ENCODE measurements at places on chromosomes 7 and 10.

DNA sequence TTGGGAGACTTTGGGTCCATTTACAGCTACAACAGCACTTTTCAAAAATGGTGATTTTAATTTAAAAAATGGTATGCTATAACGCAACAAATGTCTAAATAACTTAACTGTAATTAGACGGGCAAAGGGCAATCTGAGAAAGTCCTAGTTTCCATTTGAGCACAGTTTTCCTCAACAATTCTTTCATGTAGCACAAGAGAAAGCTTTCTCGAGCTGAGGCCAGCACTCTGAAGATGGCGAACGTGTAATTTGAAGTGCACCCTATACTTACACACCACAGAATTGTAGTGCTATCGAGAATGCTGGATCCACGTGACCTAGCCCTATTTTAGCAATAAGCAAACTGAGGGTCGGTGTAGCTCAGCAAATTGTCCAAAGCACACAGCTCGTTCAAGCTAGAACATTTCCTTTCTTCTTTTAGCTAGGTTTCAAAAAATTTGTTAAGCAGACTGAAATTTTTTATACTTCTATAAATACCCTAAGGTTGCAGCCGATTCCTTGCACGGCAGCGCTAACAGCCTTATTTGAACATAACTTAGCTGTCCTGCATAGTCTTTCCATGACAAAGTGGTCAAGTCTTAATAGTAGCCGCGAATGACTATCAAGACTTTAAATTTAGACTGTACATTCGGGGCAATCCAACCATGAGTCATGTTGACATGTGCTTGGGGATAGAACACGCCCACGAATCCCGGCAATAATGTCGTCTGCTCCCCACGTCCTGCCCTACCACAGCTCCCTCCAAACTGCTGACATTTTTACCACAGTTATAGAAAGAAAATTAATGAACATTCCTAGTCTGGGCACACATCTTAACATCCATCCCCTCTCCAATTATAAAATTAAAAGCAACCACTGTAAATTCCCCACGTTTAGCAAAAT is 10.0 kb downstream of the KLF6 start:
- no peak for DNase-seq

- no peak for DNase-seq
Observed at GRCh38 chr7:92988051-92988450, 129.7 kb downstream of the SAMD9 start.

DNA sequence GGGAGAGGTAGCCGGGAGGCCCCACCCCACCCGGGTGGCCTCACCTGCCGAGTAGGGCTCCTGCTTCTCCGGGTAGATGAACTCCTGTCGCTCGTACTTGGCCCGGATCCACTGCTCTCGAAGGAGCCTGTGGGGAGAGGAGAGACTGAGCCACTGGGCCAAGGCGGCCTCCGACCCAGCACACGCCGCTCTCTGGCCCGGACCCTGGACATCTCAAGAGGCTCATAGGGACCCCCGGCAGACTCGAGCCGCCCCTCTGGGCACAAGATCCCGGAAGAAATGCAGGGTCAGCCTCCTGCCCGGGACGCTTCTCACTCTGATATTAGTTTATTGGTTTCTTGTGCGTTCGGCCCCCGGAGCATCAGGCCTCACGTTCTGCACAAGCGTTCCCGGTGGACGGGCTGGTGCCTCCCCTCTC is 34.5 kb downstream of the ADAP1 start:
- DNase-seq = no peak

GRCh38 chr10:35328404-35329037 is 7.8 kb upstream of the CCNY start:
- no peak for DNase-seq

DNA sequence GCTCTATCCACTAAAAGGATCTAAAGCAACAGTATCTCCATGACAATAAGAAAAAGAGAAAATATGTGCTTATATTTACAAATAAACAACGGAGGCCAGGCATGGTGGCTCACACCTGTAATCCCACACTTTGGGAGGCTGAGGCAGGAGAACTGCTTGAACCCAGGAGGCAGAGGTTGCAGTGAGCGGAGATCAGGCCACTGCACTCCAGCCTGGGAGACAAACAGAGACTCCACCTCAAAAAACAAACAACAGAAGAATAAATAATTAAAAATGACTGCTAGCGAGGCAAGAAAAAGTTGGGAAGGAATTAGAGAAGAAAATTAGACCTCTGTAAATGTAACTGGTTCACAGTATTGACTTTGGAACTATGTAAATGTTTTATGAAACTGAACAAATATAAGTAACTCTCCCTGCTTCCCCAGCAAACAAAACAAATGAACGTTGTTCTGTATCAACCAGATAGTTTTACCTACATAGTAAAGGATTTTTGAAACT is 17.1 kb downstream of the TRIM24 start:
- DNase-seq = no peak

Data from activated T-helper 1 cell treated with Interleukin-2 at 50 U/mL for 16 hours (primary cell).